ENCODE measurements at places on chromosomes 2 and 18.

DNA sequence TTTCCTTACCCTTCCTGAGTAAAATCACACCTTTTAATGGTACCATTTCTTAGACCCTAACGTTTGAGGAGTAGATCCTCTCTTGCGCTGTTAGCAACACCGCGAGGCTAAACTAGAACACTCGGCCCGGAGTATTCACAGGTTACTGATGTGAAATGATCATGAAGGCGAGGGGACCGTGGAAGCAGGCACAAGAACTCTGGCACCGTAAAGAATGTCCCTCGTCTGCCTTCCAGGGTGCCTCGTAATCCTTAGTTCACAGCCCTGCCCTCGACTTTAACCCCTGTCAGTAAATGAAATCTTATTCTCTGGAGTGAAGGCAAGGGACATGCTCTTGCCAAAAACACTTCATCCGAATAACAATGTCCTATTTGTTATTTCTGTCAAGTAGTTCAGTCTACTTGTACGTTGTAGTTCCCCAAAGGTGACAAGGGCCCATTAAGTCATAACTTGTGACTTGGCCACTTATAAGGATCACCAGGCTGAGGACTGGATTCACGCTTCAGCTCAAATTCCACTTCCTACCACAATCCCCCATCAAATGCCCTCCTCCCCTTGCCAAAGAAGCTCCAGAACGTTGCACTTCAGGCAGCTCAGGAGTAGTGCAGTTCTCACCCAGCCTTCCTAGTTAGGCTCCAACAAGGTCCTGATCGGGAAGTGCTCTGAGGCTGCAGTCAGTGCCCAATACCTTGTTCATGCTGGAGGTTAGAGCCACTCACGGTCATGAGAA, 43.3 kb upstream of the ITM2C start:
- no peak for DNase-seq

DNA sequence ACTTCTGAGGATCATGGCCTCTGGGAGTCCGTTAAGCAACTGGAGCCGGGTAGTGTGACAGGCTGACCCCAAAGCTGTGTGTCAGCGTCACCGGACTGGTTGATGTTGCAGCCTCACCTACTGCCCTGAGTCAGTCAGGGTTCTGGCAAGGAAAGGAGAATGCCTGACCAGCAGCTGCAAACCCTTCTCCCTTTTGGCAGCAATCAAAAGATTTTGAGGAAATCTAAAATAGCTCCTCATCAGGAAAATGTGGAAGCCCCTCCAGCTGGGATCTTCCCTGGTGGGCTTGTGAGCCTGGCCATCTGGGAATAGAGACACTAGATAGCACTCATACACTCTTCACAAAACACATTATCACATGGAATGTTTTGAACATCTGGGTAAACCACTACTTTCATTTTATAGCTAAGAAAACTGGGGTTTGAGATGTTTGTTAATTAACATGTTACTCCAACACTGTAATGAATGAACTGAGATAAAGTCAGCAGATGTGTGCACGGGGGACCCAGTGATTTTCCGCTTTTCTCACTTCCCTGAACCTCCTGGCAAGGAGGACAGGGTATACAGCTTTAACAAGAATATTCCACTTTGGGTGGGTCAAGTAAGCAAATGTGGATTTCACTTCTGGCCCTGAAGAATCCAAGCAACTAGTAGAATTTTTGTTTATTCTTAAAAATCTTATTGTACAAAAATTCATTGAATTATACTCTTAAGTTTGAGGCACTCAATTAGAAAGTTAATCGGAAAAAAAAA, 24.7 kb downstream of the CLUL1 start:
- DNase-seq, result no peak

DNA sequence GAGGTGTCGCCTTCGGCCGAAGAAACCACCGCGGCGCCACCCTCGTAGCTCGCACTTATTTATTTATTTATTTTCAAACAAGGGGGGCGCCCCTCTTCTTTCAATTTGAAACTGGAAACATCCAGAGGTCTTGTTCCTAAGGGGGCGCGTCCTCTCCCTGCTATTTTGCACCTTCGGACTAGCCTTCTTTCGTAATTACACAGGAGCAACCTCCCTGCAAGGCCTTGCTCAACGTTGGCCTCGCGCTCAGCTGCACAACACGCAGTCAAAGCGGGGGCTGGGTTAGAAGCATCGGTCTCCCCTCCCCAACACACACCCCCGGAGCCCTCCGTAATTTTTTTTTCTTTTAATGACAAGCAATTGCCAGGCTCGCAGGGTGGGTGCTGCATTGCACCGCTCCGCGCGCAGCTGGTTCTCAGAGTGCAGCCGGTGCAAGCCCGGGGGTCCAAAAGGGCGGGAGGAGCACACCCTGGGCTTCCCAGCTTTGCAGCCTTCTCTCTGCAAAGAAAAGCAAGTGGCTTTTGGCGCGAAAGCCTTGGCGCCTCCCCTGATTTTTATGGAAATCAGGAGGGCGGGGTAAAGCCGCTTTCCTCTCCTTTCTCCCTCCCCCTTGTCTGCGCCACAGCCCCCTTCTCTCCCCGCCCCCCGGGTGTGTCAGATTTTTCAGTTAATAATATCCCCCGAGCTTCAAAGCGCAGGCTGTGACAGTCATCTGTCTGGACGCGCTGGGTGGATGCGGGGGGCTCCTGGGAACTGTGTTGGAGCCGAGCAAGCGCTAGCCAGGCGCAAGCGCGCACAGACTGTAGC, at the start of gene MYCN:
Gene MYCN (plus strand): TSS at position 697 of the 807 bp plus-strand sequence. CDS start 1,515 bp downstream, outside the sequence.
- no peak for DNase-seq

- DNase-seq, result no peak
Measured at GRCh38 chr2:98445177-98445682, 572 bp downstream of the INPP4A start.

DNA sequence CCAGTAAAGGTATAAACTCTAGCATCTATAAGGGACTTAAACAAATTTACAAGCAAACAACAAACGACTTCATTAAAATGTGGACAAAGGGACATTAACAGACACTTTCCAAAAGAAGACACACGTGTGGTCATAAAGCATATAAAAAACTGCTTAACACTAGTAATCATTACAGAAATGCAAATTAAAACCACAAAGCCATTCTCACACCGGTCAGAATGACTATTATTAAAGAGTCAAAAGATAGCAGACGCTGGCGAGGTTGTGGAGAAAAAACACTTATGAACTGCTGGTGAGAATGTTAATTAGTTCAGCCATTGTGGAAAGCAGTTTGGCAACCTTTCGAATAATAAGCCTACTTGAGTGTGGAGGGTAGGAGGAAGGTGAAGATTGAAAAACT, 217.1 kb upstream of the DLGAP1 start:
- no peak for DNase-seq

DNA sequence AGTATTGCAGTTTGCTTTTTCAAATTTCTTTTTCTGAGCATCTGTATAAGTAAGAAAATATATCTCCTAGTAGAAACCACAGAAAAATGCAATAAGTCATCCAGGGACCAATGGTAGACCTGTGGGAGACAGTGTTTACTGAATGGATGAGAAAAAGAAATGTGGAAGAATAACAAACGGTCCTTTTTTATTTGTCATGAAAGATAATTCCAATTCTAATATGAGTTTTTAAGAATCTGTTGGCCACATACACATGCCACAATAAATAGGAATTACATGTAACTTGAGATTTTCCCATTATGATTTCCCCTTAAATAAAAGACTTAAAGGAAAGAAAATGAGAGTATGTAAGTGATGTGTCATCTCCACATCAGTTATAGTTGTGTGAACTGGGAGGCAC, 107.7 kb upstream of the RAB27B start:
- no peak for DNase-seq

- no peak for DNase-seq
Measured at GRCh38 chr2:217154923-217155322, 295.1 kb upstream of the TNP1 start.

DNA sequence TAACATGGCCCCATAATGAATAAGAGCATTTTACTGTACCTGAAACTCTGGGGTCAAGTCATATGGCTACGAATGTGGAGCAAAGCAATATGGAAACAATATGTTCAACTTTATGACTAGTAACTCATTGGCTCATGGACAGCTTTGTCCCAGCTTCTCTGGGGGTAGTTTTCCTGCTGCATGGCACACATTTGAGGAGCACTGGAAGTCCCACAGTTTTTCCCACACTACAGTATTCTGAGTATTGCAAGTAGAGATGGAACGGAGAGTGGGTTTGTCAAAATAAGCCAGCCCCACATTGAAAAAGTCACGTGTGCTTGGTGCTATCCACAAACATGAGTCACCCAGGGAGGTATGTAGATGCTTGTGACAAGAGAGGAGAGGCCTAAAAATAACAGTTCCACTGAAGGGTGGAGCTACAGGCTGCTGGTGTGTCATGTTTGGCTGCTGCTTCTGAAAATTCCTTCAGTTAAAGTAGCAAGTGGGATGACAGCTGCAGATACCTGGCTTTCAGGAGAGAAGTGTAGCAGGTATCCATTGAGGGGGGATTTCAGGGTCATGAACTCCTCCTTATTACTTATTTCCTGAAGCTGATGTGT, 48.2 kb upstream of the CTAGE1 start:
- DNase-seq, result no peak

DNA sequence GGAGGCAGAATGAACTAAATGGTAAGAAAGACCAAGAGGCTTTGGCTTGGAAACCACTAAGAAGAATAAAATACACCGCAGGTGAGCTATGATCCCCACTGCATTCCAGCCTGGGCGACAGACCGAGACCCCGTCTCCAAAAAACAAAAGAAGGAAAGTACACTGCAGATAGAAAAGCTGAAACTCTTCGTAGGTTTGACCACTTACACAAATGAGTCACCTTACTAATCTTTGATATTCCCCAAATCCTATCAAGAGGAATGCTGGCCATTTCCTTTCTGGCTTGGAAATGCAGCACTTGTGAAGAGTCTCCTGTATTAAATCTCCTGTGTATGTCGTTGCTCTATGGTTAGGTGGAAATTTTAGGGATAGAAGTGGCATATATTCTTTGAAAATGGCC, 108.8 kb downstream of the MTCL1 start:
- no peak for DNase-seq

- DNase-seq, result peak; percentile 15
Measured at GRCh38 chr2:190678444-190679162, 29.7 kb downstream of the NAB1 start.

GRCh38 chr2:130764035-130764820, 8.9 kb downstream of the AMER3 start:
- no peak for DNase-seq

DNA sequence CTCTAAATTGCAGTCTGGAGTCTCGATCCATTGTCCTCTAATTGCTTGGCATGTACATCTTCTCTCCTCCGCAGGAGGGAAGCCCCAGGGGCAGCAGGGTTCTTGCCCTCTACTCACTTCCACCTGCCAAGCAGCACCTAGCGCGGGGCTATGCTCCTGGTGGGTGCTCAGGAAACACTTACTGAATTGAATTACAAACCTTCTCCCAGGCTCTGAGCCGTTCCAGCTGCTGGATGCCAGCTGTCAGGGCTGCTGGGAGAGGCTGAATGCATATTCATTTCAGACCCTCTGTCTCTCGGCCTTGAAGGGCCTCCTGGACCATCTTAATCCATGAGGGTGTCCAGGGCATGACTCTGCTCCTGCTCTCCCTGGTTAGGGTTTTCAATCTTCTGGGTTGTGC, 94.0 kb downstream of the CELF4 start:
- DNase-seq, result no peak

DNA sequence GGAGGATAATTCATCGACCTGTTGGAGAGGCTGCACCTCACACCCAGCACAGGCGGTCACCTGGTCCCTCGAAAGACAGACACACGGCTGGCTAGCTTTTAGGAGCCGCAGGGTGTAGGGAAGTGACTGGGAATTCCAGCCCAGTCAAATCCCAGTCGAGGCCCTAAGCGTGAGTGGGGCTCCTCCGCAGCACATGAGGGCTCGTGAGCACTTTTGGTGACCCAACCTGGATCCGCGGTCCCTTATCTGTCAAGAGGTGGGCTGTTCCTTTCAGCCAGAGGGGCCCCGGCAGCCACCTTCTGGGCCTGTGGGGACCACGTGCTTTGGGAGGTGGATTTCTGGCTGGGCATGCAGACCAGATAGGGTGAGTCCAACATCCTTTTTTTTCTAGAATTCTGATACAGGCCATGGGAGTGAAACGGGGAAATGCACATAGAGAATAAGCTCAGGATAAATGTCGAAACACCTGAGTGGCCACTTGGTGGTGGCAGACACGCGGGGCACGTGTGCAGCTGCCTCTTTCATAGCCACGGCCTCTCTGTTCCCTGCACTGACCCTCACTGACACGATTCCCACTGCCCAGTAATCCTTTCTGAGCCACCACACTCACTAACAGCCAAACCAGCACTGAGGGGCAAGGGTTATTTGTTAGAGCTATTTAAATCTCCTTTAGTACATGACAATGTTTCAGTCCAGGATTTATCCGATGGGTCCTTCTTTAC, 148.4 kb upstream of the PXDN start:
- DNase-seq, result no peak

GRCh38 chr18:11322716-11323115, 173.3 kb upstream of the PIEZO2 start:
- DNase-seq, result no peak
